Fibroblast of skin of right biceps (primary cell): ENCODE measurements at places on chromosomes 5 and 9.

DNA sequence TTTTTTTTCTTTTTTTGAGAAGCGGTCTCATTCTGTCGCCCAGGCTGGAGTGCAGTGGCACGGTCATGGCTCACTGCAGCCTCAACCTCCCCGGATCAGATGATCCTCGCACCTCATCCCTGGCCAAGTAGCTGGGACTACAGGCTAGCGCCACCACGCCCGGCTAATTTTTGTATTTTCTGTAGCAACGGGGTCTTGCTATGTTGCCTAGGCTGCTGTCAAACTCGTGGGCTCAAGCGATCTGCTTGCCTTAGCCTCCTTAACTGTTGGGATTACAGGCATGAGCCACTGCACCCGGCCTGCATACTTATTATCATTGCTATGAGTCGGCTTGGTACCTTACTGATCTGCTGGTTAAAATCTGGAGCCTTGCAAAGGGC is 790 bp upstream of the IARS1 start:
- DNase-seq: peak; percentile 33

GRCh38 chr5:3024126-3024525 is 272.6 kb upstream of the IRX2 start:
- no peak for DNase-seq

GRCh38 chr5:9263656-9264055 is 282.2 kb downstream of the SEMA5A start:
- DNase-seq: peak; percentile 22

DNA sequence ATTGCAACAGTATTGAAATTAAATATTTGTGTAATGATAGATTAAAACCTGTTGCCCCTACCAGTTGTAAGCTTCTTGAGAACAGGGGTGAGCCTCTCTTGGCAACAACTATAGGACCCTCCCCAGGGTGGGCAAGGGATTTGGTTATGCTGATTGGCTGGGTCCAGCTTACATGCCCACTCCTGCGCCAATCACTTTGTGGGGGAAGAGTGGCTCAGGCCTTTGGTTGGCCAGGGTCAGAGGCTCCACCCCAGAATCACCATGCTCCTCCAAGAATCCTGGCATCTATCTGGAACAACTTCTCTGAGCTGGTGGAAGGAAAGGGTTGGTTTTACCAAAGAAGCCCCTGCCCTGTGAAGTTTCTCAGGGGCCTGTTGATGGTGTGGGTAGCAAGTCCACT is 8.6 kb upstream of the PITX1 start:
- DNase-seq: no peak

DNA sequence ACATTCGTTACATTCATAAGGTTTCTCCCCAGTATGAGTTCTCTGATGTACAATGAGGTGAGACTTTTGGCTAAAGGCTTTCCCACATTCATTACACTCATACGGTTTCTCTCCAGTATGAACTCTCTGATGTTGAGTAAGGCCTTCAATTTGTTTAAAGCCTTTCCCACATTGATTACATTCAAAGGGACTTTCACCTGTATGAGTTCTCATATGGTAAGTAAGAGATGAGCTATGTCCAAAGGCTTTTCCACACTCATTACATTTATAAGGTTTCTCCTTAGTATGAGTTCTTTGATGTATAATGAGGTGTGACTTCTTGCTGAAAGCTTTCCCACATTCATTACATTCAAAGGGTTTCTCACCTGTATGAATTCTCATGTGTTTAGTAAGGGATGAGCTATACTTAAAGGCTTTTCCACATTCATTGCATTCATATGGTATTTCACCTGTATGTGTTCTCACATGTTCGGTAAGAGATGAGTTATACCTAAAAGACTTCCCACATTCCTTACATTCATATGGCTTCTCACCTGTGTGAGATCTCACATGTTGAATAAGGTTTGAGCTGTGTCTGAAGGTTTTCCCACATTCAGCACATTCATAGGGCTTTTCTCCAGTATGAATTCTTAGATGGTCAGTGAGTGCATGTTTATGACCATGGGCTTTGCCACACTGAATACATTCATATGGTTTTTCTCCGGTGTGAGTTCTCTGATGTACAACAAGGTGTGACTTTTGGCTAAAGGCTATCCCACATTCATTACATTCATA is 13.5 kb downstream of the ZFP37 start:
- no peak for DNase-seq

DNA sequence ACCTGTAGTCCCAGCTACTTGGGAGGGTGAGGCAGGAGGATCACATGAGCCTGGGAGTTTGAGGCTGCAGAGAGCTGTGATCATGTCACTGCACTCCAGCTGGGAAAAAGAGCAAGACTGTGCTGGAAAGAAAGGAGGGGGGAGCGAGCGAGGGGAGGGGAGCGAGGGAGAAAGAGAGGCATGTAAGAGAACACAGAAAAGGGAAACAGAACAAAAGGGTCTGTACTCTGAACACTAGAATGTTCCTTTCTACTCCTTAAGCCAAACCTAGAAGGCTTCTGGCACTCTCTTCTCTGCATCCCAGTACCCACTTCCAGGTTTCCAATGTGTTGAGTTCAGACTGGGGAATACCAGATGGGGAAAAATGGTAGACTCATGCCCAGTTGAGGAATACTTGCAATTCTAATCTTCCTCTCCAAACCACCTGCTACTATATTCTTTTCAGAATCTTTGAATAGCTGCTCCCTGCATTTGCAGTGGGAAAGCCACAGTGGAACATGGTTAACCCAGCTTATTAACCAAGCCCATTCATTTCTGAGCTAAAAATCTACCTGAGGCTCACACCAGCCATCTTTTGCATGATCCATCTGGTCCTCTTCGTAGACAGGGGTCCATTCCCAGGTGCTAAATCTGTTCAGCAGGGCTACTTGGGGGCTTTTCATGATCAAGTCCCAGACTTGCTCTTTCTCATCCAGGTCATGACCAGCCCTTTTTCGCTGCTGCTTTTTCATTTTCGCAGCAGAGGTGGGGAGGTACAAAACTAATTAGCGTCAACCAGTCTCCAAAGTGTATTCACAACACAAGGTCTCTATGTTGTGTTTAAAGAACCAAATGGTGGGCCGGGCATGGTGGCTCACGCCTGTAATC is 34.9 kb downstream of the SEMA4D start:
- no peak for DNase-seq

GRCh38 chr5:16306812-16307211 is 127.2 kb upstream of the MARCHF11 start:
- no peak for DNase-seq

DNA sequence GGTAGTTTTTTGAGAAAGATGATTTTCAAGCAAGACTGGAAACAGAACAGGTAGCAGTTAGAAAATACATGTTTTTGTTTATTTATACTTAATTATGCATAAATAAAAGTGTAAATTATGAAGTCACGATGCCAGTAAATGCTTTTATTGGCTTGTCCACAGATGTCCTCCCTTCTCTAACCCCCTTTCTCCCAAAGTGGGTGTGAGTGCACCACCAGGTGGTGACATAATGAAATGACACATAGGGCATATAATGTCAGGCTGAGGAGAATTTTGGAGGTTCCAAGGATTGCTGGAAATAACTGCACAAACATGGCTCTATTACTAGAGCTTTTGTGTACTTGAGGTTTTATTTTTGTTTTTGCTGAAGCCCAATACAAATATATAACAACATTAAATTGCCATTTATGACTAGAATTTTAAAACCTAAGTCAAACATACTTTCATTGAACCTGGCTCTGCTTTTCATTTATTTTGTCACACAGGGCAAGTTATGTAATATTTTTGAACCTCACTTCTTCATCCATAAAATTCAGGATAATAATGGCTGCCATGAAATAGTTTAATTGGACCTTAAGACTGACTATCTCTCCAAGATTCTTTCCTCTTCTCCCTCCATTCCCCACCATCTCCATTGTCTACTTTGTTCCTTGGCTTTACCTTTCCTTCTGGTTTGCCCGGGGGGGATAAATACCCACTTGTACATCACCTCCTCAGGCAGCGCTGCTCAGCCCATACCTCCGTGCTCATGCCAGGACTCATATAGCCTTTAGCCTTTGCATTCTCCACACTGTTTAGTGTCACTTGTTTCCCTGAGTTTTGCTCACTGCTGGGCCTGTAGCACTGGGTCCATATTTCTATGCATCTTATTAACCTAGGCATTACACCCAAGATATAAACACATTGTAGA is 168.8 kb downstream of the PDE4D start:
- DNase-seq: peak; percentile 50

DNA sequence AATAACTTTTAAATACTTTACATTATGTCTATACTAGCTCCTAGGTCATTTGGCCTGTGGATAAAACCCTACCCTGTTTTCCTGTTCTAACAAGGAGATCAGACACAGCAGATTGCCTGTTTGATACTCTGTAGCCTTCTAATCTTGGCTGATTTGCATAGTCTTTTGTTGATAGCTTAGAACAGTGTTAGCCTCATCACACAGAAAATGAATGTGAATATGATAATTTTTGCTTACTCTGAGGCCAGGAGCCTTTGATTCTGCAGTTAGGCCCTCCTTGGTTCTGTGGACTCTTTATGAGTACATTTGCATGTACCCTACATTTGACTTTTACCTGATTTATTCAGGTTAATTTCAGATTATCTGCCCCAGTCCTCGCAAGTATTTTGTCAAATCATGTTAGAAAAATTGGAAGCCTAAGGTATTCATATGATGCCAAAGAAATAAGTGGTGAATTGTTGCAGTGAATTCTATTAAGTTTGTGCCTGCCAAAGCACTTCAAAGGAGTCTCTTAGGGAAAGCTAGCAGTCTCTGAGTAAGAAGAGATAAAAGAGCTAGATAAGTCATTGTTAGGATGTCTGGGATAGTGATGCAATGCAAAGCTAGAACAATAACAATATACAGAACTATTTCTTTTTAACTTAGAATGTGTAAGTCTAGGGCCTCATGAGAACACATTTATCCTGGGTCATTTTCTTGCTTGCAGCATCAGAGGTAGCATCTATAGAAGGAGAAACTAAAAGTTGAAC is 56.4 kb downstream of the SCAMP1 start:
- DNase-seq: no peak

GRCh38 chr9:84615544-84615943 is 54.0 kb upstream of the NTRK2 start:
- no peak for DNase-seq

GRCh38 chr9:135729480-135729879 is 27.5 kb downstream of the KCNT1 start:
- DNase-seq: no peak

DNA sequence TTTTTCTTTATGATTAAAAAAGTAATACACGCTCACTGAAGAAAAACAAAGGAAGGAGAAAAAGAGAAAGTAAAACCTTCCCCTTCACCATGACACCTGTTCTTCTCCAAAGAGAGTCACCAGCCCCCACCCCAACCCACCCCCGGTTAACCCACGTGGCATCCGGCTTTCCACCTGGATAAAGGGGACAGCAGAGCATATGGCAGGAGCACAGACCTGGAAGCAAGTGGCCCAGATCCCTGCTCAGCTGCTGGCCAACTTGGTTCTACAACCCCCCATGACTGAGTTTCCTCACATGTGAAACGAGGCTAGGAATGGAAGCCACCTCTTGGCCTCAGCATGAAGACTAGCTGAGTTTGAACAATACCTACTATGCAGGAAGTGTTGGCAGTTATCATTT is 5.1 kb downstream of the CCDC180 start:
- DNase-seq: no peak

GRCh38 chr9:95508968-95509850 is 7.6 kb downstream of the PTCH1 start:
- peak; percentile 98 for DNase-seq

DNA sequence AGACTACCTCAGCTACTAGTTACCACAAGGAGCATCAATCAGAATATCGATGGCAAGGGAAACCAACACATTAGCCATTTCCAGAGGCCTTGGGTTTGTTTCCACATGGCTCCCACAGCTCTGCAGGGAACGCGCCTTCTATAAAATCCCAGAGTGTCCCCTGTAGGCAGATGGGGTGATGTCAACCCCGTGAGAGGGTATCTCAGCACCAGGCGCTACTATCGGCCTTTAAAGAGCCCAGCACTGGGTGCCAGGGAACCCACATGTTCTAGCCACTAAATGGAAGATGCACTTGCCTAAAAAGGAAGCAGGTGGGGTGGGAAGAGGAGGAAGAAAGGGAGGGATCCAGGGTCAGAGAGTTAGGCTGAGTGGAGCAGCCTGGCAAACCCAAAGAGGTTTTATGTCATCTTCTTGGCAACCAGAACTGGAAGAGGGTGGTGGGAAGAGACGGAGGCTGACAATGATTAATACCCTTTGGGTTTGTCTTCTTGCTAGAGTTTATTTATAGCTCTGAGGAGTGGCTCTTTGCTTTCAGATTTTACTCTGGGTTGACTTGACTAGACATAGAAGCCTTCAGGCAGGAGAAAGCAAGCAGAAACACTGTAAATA is 19.9 kb downstream of the MACROH2A1 start:
- DNase-seq: peak; percentile 61

- peak; percentile 94 for DNase-seq
Observed at GRCh38 chr5:68548959-68549676, 333.6 kb downstream of the PIK3R1 start.

DNA sequence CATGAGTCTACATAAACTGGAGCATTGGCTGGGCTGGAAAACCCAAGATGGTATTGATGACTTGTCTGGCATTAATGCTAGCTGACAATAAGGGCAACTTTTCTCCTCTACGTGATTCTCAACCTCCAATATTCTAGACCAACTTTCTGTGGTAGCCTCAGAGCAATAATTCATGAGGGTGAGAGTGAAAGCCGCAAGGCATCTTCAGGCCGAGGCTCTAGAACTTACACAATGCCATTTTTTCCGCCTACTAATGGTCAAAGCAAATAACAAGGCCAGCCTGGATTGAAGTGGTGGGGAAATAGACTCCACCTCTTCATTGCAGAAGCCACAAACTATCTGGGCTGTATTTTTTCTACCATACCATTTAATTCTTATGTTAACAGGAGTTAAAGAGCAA is 267.4 kb downstream of the GABRG2 start:
- no peak for DNase-seq

DNA sequence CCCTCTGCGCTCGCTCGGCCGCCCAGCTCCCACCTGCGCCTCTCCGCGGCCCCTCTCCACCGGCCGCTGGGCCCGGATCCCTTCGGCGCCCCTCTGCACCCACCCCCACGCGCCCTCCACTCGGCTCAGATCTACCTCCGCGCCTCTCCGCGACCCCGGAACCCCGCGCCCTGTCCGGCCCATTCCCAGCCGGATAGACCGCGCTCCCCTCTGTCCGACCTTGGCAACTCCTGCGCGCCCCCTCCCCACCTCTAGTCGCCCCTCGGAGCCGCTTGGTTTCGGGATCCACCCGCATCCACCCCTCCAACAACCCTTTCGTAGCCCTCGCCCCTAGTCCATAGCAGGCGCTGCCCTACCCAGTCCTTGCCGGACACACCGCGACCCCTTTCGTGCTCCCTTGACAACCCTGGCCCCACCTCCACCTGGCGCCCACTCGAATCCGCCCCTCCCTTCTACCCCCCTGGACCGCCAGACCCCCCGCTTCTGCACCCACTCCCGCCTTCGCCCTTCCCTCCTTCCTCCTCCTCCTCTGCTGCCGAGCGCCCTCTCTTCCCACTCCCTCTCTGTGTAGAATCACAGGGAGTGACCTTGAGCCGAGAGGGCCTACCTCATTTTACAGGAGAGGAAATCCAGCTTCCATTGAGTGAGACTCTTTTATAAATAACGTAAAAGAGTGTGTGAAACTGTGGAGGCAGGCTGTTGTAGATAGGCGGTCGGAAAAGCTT is 525 bp upstream of the AK3 start:
- DNase-seq: no peak
